Activated T-cell treated with anti-CD3 and anti-CD28 coated beads, Interleukin-2, amount 50 U/mL, for 72 hours (primary cell): ENCODE measurements at places on chromosomes 11 and 22. TPM values are rescaled to one million over a fixed set of nuclear protein-coding genes. Genes with fewer than 3 reads are reported as not detected.

DNA sequence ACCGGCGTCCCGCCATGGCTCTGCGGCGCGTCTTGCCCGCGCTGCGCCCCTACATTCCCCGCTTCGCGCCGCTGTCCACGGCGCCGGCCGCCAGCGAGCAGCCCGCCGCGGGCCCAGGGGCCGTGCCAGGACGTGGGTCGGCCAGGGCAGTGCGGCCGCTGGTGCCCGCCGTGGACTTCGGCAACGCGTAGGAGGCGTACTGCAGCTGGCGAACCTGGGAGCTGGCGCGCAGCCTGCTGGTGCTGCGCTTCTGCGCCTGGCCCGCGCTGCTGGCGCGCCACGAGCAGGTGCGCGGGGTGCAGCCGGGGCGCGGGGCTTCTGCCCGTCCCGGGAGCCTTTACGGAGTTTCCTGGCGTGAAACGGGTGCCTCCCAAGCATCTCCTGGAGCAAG lies 20.1 kb downstream of the DGCR6L start:
- DNase-seq: no peak

DNA sequence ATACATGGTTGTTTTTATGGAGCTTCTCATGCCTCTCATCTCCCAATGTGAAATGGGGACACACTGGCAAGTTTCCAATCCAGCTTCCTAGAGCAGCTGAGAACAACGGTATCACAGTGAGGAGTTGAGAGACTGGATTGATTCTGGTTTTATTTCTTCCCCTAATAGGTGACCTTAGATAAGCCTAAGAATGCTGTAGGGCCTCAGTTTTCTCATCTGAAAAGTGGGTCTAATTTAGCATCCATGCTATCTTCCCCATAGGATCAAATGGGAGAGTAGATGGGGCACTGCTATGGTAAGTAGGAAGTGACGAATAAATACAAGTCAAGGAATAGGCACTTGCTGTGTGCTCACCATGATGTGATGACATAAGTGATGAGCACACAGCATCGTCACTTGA lies 61.1 kb upstream of the PHOX2A start:
- DNase-seq: no peak

BANF1 gene
- 166 TPM for total RNA-seq

SPA17 gene
- total RNA-seq: 2.5 TPM

GRCh38 chr11:28666632-28667031 lies 558.4 kb downstream of the METTL15 start:
- DNase-seq: no peak

DNA sequence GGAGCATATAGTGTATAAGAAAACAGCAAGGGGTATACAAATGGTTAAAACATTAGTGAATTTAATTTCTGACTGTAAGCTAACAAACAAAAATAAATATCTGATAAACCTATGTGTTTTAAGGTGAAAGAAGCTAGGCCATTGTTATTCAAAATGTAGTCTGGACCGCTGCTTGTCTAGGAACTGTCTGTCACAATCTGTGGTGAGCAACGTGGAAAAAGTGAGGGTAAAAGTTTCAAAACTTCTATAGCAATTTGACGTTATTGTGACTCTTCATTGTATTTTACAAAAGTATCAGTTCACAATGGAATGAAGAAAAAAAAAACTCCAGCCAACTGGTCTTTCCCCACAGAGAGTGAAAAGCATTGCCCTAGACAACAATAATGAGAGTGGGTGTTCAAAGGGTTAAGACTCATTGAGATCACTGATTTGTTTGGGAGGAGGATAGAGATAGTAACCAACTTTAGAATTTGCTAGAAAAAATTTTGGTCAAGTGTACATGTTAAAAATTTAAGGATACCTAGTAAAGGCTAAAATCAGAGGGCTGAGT lies 79.1 kb downstream of the UVRAG start:
- peak; percentile 8 for DNase-seq

DNA sequence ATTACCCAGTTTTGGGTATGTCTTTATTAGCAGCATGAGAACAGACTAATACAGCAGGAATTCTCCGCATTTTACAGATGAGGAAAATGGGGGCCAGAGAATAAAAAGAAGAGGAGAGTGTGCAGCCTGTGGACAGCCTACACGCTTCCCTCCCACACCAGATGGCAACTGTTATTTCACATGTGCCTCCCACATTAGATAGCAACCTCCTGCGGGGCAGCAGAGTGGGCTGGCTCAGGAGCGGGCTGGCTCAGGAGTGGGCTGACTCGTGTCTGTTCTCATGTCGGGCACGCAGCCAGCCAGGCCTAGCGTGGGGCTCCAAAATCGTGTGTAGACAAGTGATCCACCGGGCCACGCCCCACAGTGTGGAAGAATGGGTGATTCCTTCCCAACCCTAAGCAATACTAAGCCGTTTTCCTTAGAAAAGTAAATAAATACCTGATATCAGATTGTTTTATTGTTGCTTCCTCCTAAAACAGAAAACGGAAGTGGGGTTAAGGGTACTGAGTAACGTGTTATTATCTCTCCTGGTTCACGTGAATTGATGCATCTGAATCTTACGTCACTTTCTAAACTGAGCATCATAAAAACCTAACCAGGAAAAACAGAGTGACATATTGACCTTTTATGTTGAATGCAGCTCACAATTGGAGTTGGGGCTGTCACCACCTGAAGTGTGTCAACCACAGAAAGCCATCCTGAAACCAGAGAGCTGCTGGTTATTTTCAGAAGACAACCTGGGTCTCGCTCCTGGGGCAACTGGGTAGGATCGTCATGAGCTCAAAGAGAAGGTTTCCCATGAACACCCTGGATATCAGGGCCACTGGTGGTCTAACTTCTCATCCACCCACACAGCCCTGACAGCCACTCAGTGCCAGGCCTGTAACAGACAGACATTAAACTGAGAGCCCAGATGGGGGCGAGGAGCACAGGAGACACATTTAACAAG lies 3.3 kb downstream of the TTLL1 start:
- DNase-seq: peak; percentile 16

TEAD1 gene
- total RNA-seq: 0.31 TPM

- DNase-seq: no peak
These were observed 5.9 kb upstream of the HMOX1 start for GRCh38 chr22:35375031-35375430.

DNA sequence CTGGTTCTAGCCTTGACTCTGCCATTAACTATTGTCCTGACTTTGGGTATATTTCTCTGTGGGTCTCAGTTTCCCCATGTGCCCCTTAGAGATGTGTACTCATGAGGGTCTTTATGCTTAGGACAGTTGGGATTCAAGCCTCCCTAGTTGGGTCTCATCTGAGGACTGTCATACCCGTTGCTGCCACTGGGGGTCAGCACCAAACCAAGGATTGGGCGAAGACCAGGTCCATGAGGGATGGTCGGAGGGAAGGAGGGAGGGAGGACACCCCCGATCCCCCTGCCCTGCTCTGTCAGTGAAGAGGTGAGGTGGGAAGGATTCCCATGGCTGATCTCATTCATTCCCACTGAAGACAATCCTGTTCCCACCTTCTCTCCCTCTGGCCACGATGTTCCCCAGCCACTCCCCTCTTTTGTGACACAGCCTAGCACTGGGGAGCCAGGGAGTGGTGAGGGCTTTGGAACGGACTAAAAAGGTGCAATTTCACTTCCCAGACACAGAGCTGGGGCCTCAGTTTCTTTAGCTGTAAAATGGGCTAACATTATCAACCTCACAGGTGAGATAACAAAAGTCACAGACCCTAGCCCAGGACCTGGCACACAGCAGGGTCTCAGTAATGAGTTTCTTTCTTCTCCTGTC lies 12.4 kb upstream of the KLHL35 start:
- DNase-seq: peak; percentile 71
